Aorta (tissue), 5 donors: ENCODE measurements at places on chromosomes 4 and X.

DNA sequence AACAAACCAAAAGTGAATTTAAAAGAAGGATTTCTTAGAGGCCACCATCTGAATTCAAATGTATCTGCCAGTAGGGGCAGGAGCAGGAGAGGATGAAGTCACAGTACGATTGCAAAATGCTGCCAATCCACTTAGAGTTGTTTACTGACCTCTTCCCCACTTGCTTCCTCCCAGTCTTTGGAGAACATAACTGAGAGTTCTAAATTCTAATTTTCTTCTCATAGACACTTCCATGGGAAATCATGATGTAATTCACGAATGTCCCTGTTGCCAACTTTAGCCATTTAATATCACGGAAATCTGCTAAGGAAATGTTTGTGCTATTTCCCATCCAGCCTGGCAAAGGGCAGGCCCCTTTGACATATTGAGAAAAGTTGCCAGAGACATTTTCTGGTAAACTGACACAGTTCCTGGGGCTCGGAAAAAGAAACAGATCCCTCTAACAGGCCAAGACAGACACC lies 33.6 kb upstream of the NOCT start:
- no peak for DNase-seq

- no peak for DNase-seq
Observed at GRCh38 chr4:183907871-183908683, 3.0 kb downstream of the STOX2 start.

DNA sequence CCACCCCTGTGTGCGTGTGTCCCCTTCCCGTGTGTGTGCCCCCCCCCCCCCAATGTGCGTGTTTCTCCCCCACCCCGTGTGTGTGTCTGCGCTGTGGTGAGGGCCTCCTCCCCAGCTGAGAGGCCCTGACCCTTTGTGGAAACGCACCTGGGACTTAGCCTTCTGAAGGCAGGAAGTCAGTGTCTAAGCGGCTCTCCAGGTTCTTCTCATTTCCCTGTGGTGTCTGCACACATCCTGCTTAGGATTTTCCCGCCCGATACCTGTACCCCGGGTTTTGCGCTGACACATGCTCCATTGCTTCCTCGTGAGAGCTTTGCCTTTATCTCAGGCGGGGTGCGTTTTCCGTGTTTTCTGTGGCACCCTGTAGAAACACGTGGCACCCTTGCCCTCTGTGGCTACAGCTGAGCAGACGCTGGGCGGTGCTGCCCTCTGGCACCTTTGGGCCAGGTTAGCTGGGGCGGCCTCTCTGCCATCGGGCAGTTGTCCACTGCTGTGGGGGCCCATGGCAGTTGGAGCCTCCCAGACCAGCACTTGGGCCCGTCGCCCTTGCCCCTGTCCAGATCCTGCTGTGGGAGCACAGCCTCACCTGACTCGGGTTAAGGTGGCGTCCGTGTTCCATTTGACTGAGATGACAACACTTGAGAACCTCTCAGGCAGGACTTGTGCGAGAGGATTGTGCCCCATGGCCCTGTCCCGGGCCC lies 26.3 kb downstream of the MAEA start:
- no peak for DNase-seq

DNA sequence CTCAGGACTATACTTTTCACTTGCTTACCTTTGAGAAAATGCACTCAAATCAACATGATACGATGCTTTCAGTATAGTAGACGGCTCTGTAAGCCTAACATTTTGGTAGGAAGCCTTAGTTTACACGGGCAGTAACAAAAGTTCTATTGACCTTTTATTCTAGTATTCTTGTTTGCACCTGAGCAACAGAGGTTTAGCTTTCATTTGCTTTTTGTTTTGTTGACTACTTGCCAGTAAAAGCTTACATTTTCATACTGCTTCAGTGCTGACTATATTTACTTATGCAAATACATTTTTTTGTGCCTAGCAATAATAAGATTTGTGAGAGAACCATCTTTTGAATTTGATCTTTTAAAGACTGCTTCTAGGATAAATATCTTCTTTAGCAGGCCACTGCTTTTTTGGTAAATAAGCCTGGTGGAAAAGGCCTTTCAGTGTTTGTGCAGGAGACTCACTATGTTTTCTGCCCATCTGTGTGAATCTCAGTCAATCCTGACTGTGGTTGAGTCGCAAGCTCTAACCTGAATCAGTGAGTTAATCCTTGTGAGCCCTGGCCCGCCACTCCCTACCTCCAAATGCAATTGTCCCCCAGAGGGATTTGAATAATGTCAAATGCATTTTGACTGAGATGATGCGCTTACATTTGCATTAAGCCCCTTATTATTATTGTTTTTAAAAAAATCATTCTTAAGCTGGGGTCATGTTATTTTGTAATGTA lies 21.9 kb downstream of the FHIP1A start:
- DNase-seq = no peak

- peak; percentile 58 for DNase-seq
Observed at GRCh38 chr4:78058591-78059523, 1.7 kb downstream of the FRAS1 start.

- no peak for DNase-seq
Observed at GRCh38 chr4:185139736-185140135, 3.3 kb upstream of the SLC25A4 start.

DNA sequence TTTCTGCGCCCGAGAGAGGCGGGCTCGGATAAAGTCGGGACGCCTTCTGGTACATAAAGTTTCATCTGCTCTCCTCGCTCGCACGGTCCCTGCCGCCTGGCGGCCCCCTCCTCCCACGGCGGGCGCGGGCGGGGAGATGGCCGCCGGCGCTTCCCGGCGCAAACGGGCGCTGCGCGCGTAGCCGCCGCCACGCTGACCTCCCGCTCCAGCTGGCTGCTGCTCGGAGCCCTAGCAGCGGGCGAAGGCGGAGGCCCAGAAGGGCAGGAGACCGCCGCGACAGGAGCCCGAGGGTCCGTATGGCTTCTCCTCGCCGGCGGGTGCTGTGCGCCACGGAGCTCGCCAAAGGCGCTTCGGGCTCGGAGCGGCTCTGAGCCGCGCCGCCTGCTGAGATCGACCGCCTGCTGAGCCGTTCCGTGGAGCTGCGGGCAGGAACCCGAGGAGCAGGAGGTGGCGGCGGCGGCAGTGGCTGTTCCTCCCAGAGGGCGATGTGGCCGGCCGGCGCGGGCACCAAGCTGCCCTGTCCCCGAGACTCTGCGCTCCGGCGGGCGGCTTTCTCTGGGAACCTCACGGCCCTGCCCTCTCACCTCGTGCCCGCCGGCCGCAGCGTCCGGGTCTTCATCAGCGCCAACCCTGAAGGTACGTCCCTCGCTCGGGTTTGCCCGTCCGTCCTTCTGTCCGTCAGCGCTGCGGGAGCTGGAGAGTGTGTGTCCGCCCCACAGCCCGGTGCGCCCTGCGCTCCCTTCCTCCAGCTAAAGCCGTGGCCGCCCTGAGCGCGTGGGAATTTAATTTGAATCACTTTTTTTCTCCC lies at the start of gene NWD2:
TSS of gene NWD2 (plus strand) at position 161 of the 808 bp plus-strand sequence. CDS start at position 486, 325 bp downstream.
- DNase-seq = no peak

- DNase-seq = no peak
Observed at GRCh38 chr4:133102612-133103409, 46.3 kb upstream of the PCDH10 start.

DNA sequence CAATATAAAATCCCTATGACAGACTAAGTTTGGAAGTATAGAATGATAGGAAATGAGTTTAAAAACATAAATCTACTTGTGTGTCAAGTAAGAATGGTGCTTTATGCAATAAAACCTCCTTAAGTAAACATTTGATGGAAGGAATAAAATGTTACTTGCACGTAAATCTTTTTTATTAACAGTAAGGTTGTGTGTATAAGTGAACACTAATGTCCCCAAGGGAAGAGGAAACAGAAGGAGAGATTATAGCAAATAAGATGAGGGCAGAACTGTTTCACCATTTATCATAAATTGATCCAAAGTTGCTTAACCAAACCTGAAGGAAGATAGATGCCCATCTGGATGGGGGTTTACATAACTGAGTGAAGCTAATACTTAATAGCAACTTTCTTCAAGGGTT lies 86.8 kb downstream of the FRMPD4 start:
- DNase-seq = no peak

- DNase-seq = no peak
Observed at GRCh38 chrX:13109817-13110216, 65.4 kb upstream of the FAM9C start.

- DNase-seq = no peak
Observed at GRCh38 chr4:10608501-10609219, 75.9 kb downstream of the CLNK start.

DNA sequence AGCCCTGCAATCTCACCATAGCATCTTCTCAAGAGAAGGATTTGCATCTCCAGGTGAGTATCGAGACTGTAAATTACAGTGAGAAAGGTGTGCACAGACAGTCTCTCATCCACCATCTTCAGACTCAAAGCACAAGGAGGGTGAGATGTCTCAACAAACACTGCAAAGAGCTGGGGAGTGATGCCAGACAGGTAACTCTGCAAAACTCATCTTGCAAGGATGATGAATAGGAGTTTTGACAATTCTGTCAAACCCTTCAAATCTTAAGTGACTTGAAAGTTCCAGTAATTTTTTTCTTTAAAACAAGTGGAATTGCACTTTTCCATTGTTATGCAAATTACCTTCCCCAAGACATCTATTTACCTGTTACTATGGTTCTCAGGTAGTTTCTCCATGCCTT lies 277.2 kb upstream of the VCX3A start:
- no peak for DNase-seq

DNA sequence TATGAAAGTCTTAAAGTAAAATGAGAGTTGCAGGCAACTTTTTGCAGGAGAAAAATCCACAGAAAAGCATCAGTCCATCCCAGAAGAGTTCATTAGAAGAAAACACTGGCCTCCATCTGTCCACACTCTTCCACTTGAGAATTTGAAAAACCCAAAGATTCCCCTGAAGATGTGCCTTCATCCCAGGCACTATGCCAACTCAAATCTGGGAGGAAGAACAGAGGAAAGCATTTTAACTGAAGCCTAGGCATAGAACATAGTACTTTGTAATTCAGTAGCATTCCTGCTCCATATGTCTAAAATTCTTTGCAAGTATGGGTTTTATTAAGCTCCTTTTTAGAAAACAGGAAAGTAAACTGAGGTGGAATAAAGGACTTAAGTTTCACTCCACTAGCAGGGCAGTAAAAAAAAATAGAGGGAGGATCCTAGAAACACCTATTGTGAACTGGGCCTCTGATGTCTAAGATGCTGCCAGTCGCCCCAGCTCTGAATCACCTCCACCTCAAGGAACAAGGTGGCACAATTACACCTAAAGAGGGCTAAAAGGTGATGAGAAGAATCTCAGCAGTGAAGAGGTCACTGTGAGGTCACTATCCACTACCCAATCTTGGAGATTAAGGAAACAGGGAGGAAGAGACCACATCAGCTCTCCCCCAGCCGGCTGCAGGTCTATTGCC lies 141.9 kb upstream of the FAM241A start:
- DNase-seq = no peak

- DNase-seq = no peak
Observed at GRCh38 chrX:10728806-10729389, 108.5 kb upstream of the MID1 start.

DNA sequence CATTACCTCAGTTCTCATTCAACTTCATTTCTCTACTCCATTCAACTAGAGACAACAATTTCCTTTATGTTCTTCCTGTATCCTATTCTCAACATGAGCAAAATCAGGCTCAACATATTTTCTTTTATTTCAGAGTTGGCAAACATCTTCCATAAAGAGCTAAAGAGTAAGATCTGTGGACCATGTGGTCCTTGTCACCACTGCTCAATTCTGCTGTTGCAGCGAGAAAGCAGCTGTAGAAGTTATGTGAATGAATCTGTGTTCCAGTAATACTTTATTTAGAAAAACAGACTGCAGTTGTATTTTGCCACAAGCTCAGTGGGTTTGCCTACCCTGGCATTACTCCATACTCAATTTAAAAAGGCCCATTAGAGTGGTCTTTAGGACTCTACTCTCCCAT lies 2057.3 kb downstream of the ARAP2 start:
- no peak for DNase-seq

GRCh38 chrX:102995316-102995715 lies 58.2 kb downstream of the RAB40AL start:
- no peak for DNase-seq

GRCh38 chrX:82218361-82218760 lies 1016.5 kb downstream of the SH3BGRL start:
- no peak for DNase-seq

GRCh38 chr4:136741468-136741867 lies 790.8 kb downstream of the PCDH18 start:
- DNase-seq = no peak
